ENCODE measurements at places on chromosomes 7 and 10.
A peak's percentile ranks its signal among the peaks of the same experiment; 100 is the strongest.

GRCh38 chr10:122864194-122864592 is 15.2 kb downstream of the FAM24B start:
- no peak for DNase-seq

DNA sequence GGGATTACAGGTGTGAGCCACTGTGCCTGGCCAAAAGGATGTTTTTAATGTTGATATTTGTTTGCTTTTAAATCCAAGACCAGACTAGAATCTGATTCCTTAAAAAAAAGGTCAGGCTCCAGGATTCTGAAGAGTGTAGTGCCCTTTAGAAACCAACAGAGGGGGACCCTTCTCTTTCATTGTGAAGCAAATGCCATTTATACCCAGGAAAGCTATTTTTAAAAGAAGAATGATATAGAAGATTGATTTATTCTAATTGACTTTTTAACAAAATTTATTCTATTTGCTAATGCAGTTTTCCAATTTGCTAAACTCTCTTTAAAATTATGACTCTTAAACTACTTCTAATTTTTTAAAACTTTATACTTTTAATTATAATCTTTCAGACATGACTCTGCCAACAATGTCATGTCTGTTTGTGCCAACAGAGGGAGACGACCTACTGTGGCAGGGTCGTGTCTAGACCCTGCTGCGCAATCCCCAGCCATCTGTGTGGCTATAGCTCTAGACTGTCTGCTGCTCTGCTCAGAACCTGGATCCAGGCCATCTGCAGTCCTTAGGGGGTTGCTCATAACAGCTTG is 201.0 kb upstream of the IMMP2L start:
- no peak for DNase-seq

GRCh38 chr7:108099713-108100112 is 30.4 kb downstream of the LAMB4 start:
- no peak for DNase-seq

DNA sequence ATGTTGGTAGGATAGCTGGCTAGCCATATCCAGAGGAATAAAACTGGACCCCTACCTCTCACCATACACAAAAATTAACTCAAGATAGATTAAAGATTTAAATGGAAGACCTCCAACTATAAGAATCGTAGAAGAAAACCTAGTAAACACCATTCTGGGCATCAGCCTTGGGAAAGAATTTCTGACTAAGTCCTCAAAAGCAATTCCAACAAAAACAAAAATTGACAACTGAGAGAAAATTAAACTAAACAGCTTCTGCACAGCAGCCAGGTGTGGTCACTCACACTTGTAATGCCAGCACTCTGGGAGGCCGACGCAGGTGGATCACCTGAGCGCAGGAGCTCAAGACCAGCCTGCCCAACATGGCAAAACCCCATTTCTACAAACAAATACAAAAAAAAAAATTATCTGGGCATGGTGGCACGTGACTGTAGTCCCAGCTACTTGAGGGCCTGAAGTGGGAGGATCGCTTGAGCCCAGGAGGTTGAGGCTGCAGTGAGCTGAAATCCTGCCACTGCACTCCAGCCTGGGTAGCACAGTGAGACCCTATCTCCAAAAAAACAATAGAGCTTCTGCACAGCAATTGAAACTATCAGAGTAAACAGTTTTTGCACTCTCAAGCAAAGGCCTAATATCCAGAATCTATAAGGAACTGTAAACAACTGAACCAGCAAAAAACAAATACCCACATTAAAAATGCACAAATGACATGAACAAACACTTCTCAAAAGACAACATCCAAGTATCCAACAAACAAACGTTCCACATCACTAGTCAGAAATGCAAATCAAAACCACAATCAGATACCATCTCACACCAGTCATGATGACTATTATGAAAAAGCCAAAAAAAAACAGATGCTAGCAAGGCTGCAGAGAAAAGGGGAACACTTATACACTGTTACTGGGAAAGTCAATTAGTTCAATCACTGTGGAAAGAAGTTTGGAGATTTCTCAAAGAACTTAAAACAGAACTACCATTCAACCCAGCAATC is 4.8 kb downstream of the CRPPA start:
- no peak for DNase-seq

DNA sequence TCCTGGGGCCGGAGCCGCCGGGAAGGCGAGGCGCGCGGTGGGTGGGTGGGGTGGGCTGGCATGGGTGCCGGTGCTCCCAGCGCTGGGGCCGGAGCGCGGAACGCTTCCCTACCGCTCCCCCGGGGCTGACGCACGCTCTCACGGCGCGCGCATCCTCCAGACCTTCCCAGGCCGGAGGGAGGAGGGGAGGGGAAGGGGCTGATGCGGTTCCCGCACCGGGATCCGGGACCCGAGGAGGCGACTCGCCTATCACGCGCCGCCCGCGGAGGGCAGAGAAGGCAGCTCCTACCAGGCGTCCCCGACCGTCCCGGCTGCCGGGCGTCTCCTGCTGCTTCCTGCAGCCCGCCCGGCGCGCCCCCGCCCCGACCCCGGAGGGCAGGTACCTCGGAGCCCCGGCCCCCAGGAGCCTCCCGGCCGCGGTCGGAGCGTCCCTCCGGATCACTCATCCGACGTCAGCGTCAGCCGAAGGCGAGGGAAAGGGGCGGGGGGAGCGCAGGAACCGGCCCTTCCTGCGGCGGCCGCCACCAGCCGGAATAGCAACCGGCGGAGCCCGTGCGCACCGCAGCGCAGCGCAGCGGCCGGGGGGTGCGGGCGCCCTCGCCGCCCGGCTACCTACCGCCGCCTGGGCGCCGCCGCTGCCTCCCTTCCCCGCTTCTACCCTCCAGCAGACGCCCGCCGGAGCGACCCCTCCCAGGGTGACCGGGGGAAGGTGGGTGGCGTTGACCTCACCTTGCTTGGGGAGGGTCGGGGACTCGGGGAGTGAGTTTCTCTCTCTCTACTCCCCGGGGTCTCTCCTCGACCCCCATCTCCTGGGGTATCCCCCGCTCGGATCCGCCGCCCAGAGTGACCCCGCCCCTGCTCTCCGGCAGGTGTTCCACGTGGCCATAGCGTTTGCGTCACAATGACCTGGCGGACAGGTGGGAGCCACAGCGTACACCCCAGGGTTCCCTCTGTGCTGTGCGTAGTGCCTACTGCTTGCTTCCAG is at the start of gene ICA1:
Gene ICA1, minus strand, starts transcription at position 457 of the 985 bp plus-strand sequence. CDS start 26,241 bp downstream, outside the sequence.
- peak; percentile 42 for DNase-seq

DNA sequence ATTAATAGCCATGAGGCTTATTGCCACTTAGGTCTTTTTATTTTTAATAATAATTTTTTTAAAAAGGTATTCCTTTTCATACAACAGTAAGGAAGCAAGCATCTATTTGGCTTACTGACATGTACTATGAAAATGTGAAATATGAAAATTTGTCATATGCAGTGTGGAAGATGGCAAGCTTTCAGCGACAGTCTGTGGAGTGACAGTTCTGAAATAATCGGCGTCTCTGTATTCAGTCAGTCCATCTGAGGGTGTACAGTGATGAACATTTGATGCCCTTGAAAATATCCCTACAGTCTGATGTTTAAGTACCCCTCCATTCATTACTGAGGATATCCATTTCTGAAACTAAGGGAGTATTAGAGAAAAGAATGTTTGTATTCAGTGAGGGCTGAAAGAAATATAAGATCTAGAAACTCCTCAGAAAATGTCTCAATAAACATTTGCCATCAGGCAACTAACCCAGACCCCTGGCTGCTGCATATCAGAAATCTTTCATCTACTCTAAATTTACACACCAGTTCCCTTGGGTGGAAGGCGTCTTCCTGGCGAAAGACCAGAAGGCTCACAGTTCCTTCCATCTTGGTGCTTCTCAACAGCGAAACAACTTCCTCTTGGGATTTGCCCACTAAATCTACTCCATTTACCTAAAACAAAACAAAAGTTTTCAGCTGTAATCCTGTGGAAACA is 440.6 kb downstream of the PARD3 start:
- DNase-seq, result no peak

DNA sequence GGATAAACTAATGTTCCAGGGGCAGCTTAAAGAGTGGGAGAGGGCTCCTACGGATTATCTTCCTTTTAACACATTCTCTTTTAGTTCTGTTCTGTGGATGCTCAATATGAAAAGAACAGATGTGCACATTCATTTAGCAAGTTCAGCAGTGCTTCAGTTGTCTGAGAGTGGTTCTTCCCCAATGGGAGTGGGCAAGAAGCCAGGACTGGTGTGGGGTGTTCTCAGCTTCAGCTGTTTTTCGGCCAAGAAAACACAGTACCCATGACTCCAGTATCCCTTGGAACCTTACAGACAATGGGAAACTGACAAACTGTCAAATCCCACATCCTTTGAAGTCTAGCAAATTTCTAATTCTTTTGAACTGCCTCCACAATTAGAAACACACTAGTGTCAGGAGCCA is 71.5 kb upstream of the LRRC17 start:
- DNase-seq, result no peak

- no peak for DNase-seq
Observed at GRCh38 chr10:116316503-116316902, 7.7 kb upstream of the CCDC172 start.

GRCh38 chr10:28343987-28344895 is 41.4 kb upstream of the MPP7 start:
- DNase-seq, result no peak

DNA sequence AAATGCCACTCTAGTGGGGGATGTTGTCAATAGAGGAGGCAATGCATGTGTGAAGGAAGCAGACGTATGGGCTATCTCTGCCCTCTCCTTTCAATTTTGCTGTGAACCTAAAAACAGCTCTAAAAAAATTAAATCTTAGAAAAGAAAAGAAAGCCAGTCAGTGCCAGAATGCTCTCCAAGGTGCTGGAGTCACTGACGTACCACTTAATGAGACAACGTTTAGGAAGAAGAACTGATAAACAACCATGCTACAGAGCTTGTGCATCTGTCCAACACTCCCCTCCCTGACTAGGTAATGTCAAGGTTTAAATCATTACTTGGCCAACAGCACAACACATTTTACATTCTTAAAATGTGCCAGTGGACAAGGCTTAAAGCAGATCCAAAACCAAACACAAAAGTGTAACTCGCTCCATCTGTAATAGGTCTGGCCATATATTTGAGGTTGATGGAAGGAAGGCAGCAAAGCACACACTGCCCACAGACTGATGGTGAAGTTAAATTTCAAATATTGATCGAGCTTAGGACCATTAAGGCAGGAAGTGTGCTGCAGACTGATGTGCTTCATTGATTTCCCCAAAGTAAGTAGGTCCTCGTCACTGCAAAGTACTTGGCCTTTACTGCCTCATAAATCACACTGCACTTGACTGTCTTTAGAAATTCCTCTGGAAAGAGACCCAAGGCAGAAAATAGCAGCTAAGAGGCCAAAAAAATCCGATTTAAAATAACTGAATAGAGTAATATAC is 15.5 kb downstream of the ARMH3 start:
- no peak for DNase-seq

GRCh38 chr10:49010865-49011264 is 71.2 kb upstream of the LRRC18 start:
- DNase-seq, result no peak

- no peak for DNase-seq
Observed at GRCh38 chr7:139562491-139562890, 39.0 kb downstream of the CLEC2L start.

DNA sequence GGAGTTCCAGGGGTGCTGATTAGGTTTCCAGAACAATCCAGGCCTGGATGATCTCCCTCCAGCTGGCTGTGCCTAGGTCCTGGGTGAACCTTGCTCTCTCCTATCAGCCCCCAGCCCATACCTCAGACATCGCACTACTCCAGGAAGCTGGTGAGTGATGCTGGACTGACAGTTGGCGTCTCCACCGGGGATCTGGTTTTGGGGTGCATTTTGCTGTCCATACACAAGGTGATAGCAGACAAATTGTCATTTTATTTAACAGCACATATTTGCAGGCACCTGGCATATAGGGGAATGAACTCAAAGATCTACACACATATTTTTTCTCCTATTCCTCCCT is 601.2 kb downstream of the LRMDA start:
- DNase-seq, result no peak

- DNase-seq, result no peak
Observed at GRCh38 chr7:16918288-16918895, 36.6 kb upstream of the AGR3 start.

DNA sequence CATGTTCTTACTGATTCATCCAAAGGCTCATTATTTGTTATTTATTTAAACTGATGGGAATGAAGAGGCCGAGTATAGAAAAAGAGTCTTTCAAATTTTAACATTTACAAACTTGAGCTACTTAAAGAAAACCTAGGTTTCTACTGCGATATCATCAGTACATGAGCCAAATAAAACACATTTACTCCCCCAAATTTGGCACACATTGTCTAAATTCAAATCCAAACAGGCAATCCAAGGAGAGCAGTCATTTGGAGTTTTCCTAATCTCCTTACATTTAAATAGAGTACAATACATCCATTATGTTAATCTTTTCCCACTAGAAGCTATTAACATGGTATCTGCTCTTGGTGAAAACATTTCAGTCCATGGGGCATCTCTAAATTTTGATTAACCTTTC is 2.2 kb downstream of the NMT2 start:
- no peak for DNase-seq

GRCh38 chr10:21055339-21056135 is 158.4 kb upstream of the NEBL start:
- no peak for DNase-seq

- no peak for DNase-seq
Observed at GRCh38 chr10:119355930-119356329, 148.6 kb downstream of the GRK5 start.

DNA sequence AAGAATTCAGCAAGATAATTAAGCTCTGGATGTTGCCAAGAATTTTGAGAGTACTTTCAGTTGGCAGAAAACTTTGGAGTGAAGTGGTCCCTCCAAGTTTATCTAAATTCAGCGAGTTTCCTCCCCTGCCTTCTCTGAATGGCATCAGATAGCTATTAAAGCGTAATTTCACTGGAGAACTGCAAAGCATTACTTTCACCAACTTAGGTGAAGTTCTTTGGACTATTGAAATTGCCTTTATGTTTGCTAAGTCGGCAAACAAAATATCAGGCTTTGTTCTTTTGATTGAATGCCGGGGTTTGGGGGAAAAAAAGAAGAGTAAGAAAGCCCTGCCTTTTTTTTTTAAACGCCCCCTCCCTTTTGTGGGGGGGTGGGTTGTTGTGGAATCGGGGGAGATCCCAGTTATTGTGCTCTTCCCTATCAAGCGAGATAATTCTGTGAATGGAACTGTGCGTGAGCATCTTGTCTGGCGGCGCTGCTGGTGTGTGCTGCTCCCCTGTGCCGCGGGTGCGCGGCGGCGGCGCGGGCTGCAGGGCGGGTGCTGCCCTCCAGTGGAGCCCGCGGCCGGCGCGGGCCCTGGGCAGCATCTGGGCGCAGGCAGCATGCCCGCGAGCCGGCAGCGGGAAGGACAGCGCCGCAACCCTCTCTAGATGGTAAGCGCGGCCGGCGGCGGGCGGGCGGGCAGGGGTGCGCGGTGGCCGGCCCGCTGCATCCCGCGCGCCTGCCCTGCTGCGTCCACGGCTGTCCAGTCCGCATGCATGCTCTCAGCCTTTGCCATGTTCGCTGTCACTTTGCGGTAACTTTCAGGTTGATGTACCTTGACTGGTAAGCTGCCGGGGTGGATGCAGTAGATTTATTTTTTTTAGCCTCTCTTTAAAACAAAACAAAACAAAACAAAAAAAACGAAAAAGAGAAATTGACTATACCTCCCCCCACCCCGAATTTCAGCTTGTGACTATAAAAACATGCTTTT is 176.5 kb downstream of the TCF7L2 start:
- peak; percentile 71 for DNase-seq

GRCh38 chr10:64468219-64468618 is 947.0 kb downstream of the REEP3 start:
- no peak for DNase-seq

All from substantia nigra (tissue), 51 donors.